ENCODE measurements at places on chromosomes 2 and 18.

GRCh38 chr18:34859496-34859895, 149.4 kb downstream of the DTNA start:
- DNase-seq, result no peak

DNA sequence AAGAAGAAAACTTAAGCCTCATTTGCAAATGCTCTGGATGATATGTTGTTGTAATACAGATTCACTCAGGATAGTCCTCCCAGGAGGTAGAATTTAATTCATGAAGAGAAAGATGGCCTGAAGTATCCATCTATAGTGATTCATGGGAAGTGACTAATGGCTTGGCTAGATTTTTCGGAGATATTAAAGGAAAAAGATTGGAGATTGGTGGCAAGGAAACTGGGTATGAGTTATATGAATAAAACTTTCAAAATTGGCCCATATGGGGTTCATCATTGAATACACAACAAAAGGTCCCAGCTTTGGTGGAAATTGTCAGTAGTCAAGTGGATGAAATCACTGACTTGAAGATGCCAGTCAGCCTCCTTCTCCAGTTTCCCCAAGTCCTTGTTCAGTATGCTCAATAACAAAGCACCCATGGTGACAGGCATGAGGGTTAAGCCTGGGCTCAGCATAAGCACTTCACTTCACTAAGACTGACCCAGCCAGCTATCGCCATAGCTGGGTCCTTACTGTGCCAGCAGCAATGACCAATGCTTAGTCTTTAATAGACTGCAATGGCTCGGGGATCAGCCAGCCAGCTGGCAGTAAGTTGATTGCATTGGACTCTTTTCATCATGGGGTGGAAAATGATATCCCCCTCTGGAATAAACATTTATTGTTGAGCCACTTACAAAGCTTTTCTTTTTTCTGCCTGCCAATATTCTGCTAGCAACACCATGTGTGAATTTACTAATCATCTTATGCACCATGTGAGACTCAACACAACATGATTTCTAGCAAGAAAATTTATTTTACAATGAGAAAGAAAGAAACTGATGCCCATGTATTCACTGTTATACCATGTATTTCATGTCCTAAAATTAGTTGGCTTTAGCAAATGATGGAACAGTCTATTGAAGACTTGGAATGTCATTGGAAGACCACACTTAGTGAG, 176.6 kb upstream of the TACR1 start:
- DNase-seq, result no peak

- DNase-seq, result no peak
These were observed 100.4 kb downstream of the GPD2 start for GRCh38 chr2:156536534-156536933.

- DNase-seq, result no peak
These were observed 90.3 kb downstream of the TACR1 start for GRCh38 chr2:75108937-75109482.

- no peak for DNase-seq
These were observed 5.0 kb upstream of the FARP2 start for GRCh38 chr2:241350878-241351639.

DNA sequence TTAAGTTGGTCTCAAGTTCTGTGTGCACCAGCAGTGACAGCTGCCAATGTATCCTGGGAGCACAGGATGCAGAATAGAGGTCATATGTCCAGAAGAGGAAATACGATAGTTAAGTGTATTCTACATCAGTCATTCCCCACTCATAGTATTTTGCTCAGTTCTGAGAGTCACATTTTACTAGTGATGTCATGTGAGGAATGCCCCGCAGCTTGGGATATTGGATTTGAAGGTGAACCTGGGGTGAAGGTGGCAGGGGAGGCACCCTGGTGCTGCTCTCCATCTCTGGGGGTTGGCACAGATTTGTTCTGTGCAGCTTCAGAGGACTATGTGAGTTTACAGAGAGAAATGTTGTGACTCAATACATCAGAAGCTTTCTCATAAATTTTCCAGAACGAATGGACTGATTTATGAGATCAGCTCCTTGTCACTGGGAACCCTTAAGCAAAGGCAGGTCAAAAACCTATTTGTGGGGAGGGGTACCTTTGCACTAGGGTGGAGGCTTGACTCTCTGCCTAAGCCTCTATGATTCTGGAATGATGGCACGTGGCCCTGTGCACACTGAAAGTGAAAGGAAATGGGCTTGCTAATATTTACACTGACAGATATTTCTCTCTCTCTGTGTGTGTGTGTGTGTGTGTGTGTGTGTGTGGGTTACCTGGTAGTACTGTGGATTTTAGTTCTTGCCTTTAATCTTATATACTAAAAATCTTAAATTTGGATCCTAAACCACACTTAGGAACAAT, 95.9 kb downstream of the NEB start:
- peak; percentile 55 for DNase-seq

DNA sequence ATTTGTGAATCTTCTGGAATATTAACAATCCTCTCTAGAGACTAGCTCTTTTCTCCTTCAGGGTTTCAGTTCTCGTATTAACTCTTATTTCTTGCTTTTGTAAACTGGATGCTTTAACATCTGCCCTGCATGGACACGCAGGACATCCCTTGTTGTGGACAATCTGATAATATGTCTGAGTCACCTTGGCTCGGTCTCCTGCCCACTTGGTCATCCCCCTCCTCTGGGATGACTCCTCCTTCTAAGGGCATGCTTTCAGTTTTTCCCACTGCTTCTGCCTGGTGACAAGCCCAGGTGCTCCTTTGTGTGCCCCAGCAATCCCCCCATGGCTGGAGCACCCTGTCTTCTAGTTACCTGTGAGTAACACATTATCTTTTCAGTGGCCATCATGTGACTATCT, 460.5 kb downstream of the DSC3 start:
- no peak for DNase-seq

All from stimulated activated naive CD4-positive, alpha-beta T cell (primary cell).